ENCODE measurements at places on chromosomes 12 and 14.

DNA sequence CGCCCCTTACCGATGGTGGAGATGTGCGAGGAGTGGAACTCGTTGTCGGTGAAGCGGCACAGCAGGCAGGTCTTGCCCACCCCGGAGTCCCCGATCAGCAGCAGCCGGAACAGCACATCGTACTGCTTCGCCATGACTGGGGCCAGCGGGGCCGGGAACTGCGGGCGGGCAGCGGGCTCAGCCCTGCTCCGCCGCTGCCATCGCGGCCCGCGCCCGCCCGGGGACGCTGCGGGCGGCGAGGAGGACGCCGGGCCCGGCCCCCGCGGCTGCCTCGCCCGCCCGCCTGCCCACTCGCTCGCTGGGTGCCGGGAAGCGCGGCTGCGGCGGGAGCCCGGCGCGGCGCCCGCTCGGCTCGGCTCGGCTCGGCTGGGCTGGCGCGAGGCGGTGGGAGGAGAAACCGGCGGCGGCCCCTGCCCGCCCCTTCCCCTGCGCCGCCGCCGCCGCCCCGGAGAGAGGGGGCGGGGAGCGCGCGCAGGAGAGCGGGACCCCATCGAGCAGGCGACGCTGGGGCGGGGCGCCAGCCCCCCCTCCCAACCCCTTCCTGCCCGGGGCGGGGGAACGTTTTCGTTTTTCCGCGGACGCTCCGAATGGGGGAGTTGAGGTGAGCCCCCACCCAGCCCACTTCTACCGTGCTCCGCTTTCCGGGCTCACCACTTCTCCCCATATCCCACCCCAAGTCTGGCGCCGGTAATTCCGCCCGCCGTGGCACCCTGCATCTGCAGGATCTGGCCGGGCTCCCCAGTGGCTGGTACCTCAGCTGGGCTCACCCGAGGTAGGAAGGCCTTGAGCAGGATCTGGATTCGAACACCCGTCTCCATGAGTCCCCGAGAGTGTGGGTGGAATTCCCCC is at the start of gene RAB15:
RAB15 (minus strand) TSS at position 394 of the 849 bp plus-strand sequence; CDS start at position 134, 260 bp downstream.
- DNase-seq, result no peak

- no peak for DNase-seq
These were observed 58.3 kb upstream of the NR2C1 start for GRCh38 chr12:95131589-95132340.

DNA sequence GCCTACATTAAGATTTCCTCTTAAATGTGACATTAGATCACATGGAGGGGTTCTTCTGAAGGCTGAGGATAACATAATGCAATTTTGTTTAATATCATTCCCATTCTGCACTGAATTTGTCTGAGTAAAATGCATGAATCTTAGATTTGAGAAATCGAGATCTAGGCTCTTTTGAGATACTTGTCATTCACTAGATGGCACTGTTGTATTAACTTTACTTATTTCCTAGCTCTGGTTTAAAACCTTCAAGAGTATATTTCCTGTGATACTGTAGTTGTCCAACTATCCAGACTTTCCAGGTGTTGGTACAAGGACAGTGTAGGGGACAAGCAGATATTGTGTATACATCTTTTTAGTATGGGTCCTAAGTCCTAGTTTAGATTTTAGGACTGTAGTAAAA is 91.7 kb upstream of the SEL1L start:
- DNase-seq, result no peak

DNA sequence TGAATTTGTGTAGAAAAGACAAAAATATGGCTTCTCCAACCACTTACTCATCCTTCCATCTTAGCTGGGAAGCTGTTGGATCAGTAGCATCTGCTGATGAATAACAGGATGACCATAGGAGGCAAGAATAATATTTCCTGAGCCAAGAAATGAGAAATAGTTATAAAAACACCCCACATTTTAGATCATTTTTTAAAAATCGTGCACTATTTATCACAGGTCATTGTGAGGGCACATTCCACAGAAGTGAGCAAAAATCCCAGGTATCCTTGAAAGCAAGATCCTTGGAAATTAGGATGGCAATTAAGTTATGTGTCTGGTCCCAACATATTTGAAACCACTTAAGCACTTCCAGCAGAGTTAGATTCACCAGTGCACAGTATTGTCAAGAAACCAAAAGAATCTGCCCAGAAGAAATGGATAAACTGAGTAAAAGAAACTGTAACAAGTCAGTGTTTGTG is 8.4 kb downstream of the FAR2 start:
- DNase-seq, result no peak

DNA sequence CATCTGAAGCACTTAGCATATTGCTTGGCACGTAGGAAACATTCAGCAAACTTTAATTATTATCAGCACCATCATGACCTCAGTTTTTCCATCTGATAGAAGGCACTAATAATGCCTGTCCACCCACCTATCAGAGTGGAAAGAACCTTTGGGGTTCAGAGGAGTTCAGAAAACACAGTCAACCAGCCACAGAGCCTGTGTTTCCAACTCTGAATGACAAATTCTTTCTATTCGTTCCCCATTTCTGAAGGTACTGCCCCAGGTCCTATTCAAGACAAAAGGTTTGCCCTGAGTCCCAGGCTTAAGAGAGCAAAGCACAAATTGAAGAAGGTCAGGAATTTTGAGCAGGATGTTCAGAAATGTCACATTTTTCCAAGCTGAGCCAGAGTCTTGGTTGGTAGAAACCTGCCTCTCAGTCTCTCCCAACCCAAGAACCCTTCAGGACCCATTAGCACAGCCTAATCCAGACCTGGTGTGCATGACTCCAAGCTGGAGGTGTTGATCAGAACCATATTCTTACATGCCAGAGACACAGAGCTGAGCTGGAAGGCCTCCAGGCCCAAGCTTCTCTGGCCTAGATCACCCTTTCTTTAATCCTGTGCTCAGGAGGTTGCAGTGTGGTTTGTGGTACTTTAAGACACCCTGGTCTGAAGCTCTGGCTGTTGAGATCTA is 114.4 kb downstream of the TBX5 start:
- DNase-seq, result no peak

GRCh38 chr12:124582108-124582424 is 14.7 kb upstream of the NCOR2 start:
- DNase-seq, result no peak

- no peak for DNase-seq
These were observed 67.8 kb upstream of the EGLN3 start for GRCh38 chr14:34018564-34019244.

DNA sequence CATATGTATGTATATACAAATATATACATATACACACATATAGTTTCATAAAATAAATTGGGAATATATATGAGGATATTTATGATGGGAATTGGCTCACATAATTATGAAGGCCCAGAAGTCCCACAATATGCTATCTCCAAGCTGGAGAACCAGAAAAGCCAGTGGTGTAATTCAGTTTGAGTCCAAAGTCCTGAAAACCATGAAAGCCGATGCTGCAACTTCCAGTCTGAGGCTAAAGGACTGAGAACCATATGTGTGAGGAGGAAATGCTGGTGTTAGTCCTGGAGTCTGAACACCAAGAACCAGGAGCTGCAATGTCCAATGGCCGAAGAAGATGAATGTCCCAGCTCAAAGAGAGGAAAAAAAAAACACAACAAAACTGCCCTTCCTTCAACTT is 65.5 kb upstream of the PRKD1 start:
- no peak for DNase-seq

DNA sequence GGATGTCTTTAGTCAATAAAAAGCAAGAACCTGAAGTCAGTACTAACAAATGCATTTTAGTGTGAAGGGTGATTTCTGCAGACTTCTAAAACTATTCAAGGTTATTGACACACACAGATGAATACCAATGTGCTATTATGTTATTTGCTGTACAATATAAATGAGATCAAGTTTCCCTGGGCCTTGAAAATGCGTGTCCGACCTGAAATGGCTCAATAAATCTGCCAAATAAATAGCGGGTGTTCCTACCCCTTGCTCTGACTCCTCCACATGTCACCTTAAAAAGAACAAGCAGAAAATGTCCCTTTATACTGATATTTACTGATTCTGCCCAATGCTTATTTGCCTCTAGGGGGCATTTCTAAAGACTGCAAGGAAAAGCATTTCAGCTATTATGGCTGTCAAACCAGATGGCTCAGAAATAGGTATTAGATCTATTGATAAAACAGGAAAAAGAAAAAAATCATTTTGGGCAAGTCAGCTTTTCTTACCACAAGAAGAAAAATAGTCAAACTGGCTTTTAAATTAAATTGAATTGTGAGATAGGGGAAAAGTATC is 367.3 kb upstream of the KITLG start:
- DNase-seq, result no peak
